Activated T-helper 2 cell treated with anti-CD3 and anti-CD28 coated beads, Interferon-gamma antibody, Interleukin-2, Interleukin-4, amounts not matched to agents 10 μg/mL and 5 μg/mL and 100 μg/mL, durations not matched to agents 14 hours and 24 hours and 36 hours (primary cell): ENCODE measurements at places on chromosomes 12 and 14. TPM values are rescaled to one million over a fixed set of nuclear protein-coding genes. Genes with fewer than 3 reads are reported as not detected.

DYRK2 gene
- total RNA-seq: 19.7 and 20.6 TPM in 2 replicates

DNA sequence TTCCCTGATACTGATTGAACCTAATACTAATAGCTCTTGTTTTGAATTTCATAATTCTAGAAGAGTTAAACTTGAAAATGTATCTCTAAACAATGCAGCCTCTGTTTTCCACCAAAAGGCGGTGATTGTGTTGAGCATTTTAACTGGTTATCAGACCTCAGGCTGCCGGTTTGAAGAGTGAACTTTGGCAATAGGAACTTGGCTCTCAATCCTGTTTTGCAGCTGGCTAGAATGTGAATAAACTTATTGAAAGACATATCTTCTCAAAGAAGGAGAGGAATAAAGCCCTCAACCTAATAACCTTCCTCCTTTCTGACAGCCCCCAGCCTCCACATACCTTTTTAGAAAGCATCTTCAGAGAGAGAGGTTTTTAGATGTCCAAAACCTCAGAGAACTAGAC lies 105.4 kb downstream of the SRGAP1 start:
- no peak for DNase-seq
- no peak overlapping the region for H3K4me3 ChIP-seq

CALM1 gene
- 470 and 491 TPM in 2 replicates for total RNA-seq

DNA sequence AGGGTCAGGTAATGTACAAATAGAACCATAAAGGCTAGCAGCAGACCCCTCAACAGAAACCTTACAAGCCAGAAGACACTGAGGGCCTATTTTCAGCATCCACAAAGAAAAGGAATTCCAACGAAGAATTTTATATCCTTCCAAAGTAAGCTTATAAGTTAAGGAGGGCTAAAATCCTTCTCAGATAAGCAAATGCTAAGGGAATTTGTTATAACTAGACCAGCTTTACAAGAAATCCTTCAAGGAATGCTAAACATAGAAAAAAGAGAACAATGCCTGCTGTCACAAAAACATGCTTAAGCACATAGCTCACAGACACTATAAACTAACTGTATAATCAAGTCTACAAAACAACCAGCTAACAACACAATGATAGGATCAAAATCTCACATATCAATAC lies 130.7 kb upstream of the RPL10L start:
- H3K36me3 ChIP-seq: no peaks in the 10 kb centered on the region
- no peaks in the 10 kb centered on the region for H3K4me1 ChIP-seq
- H3K27me3 ChIP-seq: no peaks in the 10 kb centered on the region

GRCh38 chr12:10136637-10137205 lies 6.7 kb upstream of the CLEC7A start:
- H3K27me3 ChIP-seq: peaks cover 18% of the 10 kb centered on the region
- DNase-seq: no peak
- H3K4me1 ChIP-seq: no peaks in the 10 kb centered on the region
- H3K36me3 ChIP-seq: no peaks in the 10 kb centered on the region

- DNase-seq: no peak
- peaks cover 10% of the 10 kb centered on the region for H3K4me1 ChIP-seq
- no peaks in the 10 kb centered on the region for H3K27me3 ChIP-seq
- no peak overlapping the region for H3K4me3 ChIP-seq
- H3K36me3 ChIP-seq: no peaks in the 10 kb centered on the region
These were observed 134.9 kb upstream of the MAX start for GRCh38 chr14:65237023-65237814.

DNA sequence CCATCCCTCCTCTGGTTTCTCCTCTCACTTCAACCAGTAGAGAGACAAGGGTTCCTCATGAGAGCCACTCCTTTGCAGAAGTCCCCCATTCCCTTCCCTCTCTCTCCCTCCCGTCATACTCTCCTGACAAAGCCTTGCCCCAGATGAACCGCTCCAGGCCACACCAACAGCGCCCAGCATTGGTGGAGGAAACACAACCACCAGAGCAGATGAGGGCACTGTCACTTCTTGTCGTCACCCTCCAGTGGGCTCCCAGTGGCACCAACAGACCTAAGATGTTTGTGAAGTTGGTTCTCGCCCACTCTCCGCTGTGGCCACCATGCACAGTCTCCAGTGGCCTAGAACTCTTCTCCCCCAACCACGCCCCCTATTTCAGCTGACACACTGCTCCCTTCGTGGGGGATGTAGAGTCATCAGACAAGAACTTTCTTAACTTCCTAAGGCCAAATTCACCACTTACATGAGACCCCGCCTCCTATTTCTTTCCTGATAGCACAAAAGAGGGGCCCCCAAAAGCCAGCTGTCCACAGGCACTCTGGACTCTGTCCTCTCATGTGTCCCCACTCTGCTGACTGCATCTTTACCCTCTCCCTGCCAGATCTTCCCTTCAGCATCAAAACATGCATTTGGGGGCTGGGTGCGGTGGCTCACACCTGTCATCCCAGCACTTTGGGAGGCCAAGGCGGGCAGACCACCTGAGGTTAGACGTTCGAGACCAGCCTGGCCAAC lies 29.2 kb upstream of the PLEKHG6 start:
- H3K4me1 ChIP-seq: peaks cover 7% of the 10 kb centered on the region
- H3K27me3 ChIP-seq: peaks cover 37% of the 10 kb centered on the region
- no peak for DNase-seq
- no peak overlapping the region for H3K27ac ChIP-seq
- H3K4me3 ChIP-seq: no peak overlapping the region
- no peaks in the 10 kb centered on the region for H3K36me3 ChIP-seq

MFAP5 gene
- total RNA-seq: not detected in 2 replicates
